ENCODE measurements at places on chromosomes 3 and 15. TPM values are rescaled to one million over a fixed set of nuclear protein-coding genes. Genes with fewer than 3 reads are reported as not detected.

Gene GREM1
- total RNA-seq, result 0.79 TPM

DNA sequence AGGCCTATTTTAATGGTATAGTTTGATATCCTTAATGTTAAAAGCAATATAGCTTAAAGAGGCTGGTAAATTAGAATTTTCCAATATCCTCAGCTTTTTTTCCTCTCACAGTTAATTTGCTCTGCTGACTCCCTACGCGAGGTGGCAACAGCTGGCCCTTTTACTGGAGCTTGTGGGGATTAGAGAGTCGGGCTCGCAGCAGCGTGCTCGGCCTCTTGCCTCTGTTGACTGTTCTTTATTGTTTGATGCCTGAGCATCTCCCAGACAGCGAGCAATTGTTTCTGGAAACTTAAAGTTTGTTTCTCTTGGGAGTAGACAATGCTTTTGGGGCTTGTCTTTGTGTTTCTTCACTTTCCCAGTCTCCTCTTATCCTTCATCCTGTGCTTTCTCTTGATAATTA lies 80.8 kb downstream of the OPA1 start:
- no peak for DNase-seq

- DNase-seq, result no peak
These were observed 53.7 kb upstream of the FAM174B start for GRCh38 chr15:92709110-92709790.

GRCh38 chr3:169420429-169420828 lies 243.1 kb downstream of the MECOM start:
- no peak for DNase-seq

DNA sequence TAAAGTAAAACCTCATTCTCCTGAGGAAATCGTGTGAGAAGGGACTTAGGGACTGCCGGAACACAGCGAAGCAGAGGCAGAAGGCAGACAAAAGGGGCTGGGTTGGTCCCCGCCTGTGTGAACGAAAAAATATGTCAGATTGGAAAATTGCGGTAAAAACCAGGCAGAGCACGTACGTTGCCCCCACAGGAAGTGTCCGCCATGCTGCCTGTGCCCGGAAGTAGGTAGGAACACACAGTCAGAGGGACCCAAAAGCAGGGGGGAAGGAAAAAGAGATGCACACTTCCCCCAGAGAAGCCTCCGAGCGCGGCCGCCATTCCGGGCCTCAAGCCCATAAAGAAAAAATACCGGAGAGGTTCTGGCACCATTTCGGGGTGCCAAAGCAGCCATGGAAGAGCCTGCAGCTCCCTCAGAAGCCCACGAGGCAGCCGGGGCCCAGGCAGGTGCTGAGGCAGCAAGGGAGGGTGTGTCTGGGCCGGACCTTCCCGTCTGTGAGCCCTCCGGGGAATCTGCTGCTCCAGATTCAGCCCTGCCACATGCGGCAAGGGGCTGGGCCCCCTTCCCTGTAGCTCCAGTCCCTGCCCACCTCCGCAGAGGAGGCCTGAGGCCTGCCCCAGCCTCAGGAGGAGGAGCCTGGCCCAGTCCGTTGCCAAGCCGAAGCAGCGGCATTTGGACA lies at the start of gene MKRN3:
Gene MKRN3 (plus strand): TSS at position 280 of the 676 bp plus-strand sequence. CDS start 109 bp downstream, at position 389.
- DNase-seq, result no peak
